Hematopoietic multipotent progenitor cell (in vitro differentiated cells): ENCODE measurements at places on chromosomes 12 and 14.

GRCh38 chr14:56237398-56237797, 119.2 kb downstream of the PELI2 start:
- DNase-seq, result peak; percentile 17

DNA sequence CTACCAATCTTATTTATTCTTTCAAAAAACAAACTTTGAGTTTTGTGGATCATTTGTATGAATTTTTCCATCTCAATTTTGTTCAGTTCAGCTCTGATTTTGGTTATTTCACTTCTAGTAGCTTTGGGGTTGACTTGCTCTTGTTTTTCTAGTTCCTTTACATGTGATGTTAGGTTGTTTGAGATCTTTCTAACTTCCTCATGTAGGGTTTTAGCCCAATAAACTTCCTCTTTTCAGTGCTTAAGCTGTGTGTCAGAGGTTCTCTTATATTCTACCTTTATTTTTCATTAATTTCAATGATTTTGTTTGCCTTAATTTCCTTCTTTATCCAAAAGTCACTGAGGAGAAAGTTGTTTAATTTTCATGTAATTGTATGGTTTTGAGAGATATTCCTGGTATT, 860.4 kb upstream of the FBXO33 start:
- DNase-seq, result no peak

GRCh38 chr14:63512861-63513260, 30.3 kb downstream of the PPP2R5E start:
- DNase-seq, result no peak

- DNase-seq, result peak; percentile 34
These were observed 678 bp downstream of the RPS6KA5 start for GRCh38 chr14:91059576-91060350.

DNA sequence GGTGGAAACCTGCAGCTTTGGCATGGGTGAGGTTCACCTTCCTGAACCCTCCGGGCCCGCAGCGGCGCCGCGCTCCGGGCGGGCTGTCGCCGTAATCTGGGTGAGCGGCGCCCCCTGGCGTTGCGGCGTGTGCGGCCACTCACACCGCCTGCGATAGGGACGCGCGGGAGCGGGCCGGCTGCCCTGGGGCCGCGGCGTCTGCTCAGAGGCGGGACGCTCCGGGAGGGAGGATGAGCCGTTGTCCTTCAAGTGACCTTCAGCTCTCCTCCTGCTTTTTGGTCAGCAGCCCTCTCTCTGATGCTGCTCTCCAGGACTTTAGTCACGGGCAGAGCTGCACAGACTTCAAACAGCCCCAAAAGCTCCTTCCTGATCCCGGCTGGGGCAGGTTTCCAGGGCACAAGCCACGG, 211.7 kb upstream of the FKBP4 start:
- DNase-seq, result peak; percentile 72

- no peak for DNase-seq
These were observed 8.5 kb downstream of the RDH12 start for GRCh38 chr14:67710209-67710608.

GRCh38 chr12:43338848-43339526, 213.0 kb downstream of the ADAMTS20 start:
- DNase-seq, result no peak

DNA sequence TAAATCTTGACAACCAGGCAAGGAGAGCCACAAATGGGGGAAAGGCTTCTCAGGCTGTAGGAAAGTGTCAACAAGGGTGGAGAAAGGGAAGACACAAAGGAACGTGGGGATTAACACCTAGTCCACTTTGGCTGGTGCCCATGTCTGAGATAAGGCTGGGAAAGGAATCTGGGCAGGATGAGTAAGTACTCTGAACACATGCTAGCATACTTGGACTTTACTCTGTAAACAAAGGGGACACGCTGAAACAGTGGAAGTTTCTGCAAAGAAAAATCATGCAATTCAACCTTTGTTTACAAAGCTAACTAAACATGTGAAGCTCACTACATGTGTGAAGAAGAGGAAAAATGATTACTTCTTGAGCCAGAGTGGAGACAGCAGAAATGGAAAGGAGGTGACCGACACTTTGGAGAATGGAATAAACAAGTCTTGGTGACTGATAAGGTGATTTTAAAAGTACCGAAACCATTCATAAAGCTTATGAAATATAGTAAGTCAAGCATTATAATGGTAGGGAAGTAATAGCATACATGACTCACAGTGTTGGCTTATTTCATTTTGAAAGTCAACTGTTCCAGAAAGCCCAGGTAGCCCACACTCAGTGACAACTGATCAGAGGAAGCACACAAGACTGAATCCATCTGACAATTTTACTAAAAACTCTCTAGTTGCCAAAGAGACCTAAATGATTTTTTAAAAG, 13.2 kb downstream of the CPNE8 start:
- no peak for DNase-seq
